KG1 (cell line): ENCODE measurements at places on chromosomes 16 and 17.

- DNase-seq = no peak
These were observed 6.4 kb downstream of the ATXN1L start for GRCh38 chr16:71852158-71852557.

DNA sequence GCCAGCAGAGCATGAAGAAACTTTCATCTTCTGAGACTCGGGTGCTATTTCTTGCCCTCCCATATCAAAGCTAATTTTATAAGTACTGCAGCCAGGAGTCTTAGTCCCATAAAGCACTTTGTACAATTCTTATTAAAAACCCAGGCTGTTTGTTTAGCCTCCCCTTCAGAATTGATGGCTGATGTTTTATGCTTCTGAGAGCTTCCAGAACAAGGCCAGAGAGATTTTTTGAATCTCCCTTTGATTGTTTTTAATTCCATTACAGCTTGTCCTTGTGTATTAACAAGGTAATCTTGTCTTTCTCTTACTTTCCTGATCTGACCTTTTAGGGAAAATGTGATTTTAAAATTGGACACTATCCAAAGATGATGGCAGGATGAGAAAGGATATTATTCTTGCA, 16.3 kb downstream of the COQ7 start:
- DNase-seq = no peak

DNA sequence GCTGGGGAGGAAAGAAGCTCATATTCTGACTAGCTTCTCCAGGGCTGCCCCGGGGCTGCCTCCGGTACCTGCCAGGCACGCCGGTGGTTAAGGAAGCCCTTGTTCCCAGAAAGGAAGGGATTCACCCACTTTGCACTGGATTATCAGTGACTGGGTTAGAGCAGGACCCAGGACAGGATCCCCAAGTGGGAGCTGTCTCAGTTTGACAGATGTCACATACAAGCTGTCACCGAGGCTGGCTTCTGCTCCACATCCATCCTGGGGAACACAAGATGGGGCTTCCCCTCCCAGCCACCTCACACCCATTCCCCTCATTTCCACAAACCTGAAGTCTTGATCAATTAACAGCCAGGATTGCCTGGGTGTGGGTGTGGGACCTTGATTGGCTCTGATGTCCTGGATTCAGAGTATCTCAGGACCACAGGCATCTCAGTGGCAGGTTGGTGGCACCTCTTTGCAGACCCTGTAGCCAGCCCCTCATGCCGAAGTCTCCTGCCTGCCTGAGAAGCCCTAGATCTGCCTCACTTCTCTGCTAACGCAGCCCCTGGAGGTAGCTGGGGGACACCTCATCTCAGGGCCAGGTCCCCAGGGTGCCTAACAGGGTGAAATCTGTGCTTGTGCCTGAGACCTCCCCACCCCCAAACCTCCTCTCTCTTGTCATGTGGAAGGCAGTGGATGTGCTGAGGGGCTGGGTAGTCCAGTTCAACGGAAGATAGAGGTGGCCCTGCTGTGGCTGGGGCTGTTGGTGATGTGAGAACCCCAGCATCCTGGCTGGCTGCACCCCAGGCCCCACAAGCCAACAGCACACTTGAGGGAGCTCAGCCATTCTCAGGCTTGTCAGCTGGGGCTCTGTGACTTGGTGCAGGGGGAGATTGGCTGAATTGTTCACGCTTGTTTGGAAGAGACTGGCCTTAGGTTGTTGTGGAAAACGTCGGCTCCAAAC, 1.4 kb downstream of the CACNG5 start:
- no peak for DNase-seq

DNA sequence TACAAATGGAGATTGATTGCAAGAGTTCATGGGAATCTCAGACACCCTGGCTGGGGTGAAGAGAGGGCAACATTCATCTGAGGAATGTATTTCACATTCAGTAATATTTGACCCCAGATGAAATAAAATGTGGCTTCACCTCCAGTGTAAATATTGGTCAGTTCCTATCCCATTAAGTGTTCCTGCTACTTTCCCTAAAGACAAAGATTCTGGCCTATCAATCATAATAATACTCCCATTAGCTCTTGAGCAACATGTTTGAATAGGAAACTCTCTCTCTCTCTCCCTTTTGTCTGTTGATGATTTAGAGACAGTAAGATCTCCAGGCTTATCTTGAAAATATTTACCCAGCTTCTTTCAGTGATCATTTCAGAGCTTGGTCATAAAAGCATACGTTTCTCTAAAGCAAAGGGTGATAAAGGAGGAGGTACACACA, 70.1 kb downstream of the KCNJ2 start:
- DNase-seq = no peak

GRCh38 chr16:51343411-51343810, 192.3 kb upstream of the SALL1 start:
- DNase-seq = no peak

GRCh38 chr16:52567193-52567592, 20.2 kb upstream of the TOX3 start:
- DNase-seq = no peak
